Hematopoietic multipotent progenitor cell treated with erythropoietin and hydrocortisone succinate and interleukin-3 and kit ligand, for 6 days (in vitro differentiated cells): ENCODE measurements at places on chromosomes 4 and X.

GRCh38 chr4:141409556-141409955, 188.9 kb downstream of the ZNF330 start:
- no peak for DNase-seq

- DNase-seq = no peak
Measured at GRCh38 chr4:10212400-10212799, 95.8 kb upstream of the WDR1 start.

DNA sequence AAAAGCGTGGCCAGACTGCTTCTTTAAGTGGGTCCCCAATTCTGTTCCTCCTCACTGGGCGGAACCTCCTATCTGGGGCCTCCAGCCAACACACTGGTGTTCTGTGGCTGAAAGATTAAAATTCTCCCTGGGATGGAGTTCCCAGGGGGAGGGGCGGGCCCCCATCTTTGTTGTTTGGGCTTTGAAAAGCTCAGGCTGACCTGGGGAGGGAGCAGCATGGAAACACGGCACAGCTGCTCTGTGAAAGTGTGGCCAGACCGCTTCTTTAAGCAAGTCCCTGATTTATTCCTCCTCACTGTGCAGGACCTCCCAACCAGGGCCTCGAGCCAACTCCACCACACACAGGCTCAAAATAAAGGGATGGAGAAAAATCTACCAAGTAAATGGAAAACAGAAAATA, 219.5 kb downstream of the TMEM47 start:
- DNase-seq = no peak

GRCh38 chrX:136529795-136530194, 2.2 kb upstream of the VGLL1 start:
- peak; percentile 16 for DNase-seq

- no peak for DNase-seq
Measured at GRCh38 chr4:75434105-75434504, 80.1 kb downstream of the RCHY1 start.

GRCh38 chr4:186554914-186555827, at the start of gene MTNR1A:
Gene MTNR1A (minus strand): TSS chr4:186555567. CDS start chr4:186555365, 202 bp downstream.
- no peak for DNase-seq

DNA sequence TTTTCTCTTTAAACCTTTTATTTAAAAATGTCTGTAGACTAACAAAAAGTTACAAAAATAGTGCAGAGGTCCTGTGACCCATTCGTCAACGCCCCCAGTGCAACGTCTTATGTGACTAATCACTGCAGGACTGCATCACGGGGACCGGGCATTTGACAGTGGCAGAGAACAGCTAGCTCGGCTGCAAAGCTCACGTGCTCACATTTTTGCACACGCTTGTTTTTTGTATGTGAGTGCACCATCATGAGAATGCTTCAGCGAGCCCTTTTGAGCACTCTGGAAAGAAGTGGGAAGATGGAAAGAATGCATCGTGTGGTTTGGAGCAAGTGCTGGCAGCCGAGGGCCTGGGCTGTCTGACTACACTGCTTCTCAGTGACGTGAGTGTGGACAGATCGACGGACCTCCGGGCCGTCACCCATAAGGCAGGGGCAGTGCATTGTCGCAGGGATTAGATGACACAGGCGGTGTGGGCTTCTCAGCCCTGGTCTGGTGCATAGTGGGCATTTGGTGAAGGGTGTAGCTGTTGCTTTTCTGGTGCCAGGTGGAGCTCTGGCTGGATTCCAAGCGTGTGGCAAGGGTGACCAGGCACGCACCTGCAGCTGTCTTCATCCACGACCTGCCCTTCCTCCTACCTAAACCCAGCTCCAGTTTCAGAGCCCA, 17.7 kb downstream of the SPON2 start:
- no peak for DNase-seq

DNA sequence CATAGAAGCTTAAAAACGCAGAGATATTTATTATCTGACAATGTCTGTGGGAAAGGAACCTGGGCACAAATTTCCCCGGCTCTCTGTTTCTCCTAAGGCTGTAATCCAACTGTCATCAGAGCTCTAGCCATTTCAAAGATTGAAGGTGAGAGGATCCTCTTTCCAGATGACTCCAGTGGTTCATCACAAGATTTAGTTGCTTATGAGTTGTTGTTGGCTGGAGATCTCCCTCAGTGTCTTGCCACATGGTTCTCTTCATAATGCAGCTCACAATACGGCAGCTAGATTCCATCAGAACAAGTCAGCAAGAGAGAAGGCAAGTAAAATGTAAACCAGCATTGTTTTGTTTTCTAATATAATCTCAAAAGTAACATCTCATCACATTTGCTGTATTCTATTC, 369.4 kb downstream of the GASK1B start:
- no peak for DNase-seq

GRCh38 chr4:154573190-154573870, 10.5 kb downstream of the FGB start:
- no peak for DNase-seq

DNA sequence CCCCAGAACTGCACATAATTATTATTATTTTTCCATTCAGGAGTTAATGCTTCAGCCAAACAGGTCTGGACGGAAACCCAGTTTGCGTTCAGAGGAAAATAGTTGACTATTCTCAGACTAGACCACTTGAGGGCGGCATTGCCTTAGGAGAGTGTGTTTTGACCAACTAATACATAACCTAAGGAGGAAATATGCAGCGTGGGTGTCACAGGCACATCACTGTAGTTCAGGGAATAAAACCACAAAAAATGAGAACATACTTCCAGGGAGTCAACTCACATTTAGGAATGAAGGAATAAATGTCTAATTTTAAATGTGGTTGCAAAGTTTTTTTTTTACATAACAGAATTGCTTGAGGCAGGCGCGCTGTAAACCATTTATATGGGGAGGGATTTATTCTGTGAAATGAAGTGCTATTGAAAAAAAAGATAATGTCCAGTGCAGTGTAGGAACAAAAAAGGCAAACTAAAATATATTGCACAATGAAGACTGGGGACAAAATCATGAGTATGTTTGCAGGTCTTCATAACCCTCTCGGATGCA, 93.3 kb downstream of the SYNPO2 start:
- peak; percentile 80 for DNase-seq
